ENCODE measurements at places on chromosomes 1 and 21.

- DNase-seq = no peak
Observed at GRCh38 chr1:154884869-154885701, 15.0 kb upstream of the KCNN3 start.

GRCh38 chr1:38014171-38014570, 1.6 kb downstream of the UTP11 start:
- DNase-seq = no peak

- peak; percentile 13 for DNase-seq
Observed at GRCh38 chr1:228058949-228059633, 23.4 kb upstream of the ARF1 start.

DNA sequence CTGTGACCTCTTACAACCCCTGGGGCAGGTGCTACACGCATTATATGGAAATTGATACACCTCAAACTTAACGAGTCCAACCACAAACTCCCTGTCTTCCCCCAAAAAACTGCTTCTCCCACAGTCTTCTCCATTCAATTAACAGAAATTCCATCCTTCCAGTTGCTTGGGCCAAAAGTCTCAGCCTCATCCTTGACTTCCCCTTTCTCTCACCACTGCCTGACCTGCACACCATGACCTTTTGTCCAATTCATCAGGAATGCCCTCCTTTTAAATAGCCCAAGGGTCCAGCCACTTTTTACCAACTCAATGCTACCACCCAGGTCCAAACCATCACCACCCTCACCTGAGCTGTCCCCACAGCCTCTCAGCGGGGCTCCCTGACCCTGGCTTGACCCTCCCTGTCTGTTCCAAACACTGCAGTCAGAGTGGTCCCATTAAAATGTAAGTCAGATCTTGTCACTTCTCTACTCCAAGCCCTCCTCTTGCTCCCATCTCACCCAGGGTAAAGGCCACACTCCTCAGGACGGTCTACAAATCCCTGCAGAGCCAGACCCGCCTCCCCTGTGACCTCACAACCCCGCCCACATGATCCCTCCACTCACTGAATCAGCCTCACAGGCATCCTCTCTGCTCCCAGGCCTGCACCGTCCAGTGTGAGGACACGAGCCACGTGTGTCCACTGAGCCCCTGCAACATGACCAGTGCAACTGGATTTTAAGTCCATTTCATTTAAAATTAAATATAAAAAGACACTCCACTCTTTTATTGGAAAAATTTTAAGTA, 18.5 kb downstream of the KCNN3 start:
- no peak for DNase-seq

GRCh38 chr1:200166411-200166810, 138.9 kb downstream of the NR5A2 start:
- DNase-seq = no peak

GRCh38 chr1:41103766-41104165, 82.2 kb upstream of the SLFNL1 start:
- no peak for DNase-seq

DNA sequence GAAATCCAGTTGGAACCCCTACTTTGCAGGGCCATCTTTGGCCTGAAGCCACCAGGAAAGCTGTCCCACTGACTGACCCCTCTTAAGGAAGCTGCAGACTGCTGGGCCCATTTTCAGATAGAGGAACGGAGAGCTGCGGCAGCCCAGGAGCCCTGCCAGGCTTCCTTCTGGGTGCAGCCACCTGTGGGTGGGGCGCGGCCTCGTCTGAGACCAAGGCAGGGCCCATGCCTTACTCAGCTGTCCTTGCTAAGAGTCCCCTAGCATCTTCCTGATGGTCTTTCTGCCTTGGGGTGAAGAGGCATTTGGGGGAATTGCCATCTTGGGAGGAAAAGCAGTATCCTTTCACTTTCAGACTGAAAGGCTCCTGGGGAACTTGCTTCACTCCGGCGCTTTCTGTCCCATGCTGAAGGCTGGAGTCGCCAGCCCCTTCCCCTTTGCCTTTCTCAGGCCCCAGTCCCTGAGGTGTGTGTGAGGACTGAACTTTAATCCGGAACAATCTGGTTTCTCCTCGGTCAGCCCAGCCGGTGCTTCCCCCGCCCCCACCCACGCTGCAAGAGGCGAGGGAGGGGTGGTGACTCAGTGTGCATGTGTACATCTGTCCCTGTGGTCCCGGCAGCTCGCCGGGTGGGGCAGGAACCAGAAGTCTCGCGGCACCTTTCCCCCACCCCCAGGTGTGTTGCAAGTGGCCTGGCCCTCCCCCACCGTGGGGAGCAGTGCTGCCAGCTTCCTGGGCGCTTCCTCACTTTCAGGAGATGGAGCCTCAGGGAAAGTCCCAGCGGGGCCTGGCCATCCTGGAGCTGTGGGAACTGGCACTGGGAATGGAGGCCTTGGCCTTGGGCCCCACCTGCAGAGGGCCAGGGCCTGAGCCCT, 5.1 kb downstream of the ZC3H12A start:
- peak; percentile 80 for DNase-seq

DNA sequence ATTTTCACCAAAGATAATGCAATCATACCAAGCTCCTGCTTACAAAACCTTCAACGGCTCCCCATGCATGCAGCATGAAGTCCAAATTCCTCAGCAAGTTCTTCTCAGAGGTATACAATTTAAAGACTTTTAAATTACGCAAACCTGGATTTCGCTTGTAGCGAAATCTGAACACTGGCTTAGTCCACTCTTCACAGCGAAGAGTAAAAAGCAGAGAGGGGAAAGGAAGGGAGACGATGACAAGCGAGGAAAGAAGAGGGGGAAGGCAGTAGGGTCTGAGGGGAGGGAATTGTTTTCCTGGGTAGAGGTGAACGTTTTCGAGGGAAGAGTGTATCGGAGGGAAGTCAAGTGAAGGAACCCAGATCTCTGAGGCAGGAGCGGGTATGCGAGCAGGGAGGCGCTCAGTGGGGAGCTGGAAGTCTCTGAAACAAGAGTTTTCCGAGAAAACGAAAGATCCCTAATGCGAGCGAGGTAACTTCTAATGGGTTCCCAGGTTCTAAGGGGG, 790 bp downstream of the TESK2 start:
- DNase-seq = no peak

DNA sequence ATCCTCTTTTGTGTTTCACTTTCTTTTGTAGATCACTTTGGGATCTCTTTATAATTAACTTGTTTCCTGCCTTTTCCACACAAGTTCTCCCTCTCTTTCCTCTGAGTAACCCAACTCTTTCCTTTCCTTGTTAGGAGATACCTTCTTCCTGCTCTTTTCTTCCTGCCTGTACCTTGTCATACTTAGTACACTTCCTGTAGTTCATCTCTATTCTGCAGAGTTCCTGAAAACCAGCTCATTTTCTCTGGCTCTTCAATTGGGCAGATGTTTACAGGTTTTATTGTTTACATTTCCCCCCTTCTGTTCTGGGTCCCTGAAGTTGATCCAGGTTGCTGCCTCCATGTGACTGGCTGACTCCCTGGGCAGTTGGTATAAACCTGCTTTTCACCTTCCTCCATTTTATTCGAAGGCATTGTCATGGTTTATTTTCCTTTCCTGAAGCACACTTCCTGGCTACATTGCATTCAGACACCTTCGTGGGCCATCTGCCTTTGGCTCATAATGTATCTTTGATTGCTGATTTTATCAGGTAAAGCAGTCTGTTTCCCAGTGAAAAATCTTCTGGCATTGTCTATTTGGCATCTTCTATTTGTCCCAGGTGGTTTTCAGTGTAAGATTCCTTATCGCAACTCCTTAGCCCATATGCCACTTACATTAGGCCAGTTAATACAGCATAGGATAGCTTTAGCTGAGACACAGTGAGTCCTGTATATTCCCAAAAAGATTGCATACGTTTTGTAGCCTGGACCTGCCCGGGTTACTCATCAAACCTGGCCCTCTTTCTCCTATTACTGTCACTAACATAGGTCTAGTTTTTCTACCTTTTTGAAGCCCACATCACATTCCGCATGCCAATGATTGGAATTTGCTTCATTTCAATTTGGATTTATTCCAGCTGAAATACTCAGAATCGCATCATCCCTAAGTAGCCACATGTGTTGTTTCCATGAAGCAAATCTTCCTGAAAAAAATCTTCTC, 15.4 kb downstream of the CTH start:
- DNase-seq = no peak

DNA sequence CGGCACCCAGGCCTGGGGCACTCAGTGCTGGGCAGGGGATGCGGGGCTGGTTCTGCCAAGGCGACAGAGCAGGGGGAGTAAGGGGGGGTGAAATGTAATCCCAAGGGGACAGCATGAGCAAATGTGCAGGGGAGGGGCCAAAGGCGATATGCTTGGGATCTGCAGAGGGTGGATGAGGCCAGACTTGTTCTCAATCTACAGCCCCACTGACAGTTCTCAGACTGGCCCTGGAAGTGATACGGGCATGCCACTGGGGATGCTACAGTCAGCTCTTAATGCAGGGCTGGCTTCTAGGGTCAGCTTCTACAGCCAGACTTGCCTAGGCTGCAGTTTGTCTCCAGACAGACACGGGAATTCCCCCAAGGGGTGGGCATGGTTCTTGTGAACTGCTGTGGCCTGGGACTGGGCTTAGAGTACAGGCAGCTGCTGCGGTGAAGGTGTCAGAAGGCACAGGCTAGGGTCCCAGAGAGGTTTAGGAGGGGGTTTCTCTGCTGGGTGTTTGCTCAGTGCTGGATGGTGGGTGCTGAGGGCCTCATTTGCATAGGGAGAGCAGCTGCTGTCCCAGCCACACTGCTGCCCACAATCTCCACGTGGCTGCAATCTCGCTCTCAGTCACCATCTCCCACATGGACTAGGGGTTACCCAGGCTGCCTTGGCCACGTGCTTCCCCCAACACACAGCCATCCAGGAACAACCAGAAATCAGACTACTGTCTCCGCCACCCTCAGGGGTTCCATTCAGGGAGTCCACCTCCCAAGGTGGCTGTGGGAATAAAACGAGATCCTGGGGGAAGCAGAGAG, 190.1 kb downstream of the HIVEP3 start:
- DNase-seq = peak; percentile 87

DNA sequence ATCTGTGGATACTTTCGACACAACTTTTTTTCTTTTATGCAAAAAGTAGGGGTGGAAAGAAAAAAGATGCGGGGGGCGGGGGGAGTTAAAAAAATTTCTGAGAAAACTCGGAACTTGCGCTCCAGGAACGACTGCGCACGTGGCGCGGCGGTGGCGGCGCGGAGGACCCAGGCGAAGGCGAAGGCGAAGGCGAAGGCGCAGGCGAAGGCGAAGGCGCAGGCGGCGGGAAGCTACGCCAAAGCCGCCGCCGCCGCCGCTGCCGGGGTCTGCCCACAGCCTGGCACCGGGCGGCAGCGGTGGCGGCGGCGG, 208 bp upstream of the BARHL2 start:
- DNase-seq = no peak

All from NCI-H524 (cell line).